ENCODE measurements at places on chromosomes 4 and X.

DNA sequence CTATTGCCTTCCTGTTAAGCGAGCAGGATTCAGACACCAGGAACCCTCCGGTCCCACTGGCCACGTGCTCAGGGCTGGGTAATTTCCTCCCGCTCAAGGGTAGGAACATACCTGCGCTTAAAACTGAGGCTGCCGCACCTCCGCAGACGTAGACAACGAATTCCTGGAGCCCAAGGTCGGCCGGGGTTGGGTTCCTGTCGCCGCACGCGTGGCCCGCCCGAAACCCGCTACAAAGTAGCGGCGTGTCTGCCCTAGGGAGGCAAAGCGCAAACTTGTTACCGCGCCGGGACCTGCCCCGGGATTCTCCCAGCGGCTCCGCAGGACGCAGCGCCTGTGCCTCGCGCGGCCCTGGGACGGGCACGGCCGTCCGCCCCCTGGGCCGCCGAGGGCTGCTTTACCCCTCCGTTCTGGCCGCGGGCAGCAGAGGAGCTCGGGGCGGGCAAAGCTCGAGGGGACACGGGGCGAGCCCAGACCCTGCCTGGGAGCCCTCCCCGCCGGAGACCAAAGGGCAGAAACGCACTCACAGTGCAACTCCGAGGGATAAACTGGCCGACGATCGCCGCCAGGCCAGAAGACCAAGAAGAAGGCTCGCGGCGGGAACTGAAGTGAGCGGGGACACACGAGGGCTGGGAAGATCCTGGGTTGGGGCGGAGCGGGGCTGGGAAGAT lies at the start of gene ERVMER34-1:
Gene ERVMER34-1 (minus strand): TSS at position 607 of the 668 bp plus-strand sequence. CDS start 5,905 bp downstream, outside the sequence.
- no peak for DNase-seq

GRCh38 chrX:132017431-132018185 lies 5.5 kb upstream of the STK26 start:
- no peak for DNase-seq

DNA sequence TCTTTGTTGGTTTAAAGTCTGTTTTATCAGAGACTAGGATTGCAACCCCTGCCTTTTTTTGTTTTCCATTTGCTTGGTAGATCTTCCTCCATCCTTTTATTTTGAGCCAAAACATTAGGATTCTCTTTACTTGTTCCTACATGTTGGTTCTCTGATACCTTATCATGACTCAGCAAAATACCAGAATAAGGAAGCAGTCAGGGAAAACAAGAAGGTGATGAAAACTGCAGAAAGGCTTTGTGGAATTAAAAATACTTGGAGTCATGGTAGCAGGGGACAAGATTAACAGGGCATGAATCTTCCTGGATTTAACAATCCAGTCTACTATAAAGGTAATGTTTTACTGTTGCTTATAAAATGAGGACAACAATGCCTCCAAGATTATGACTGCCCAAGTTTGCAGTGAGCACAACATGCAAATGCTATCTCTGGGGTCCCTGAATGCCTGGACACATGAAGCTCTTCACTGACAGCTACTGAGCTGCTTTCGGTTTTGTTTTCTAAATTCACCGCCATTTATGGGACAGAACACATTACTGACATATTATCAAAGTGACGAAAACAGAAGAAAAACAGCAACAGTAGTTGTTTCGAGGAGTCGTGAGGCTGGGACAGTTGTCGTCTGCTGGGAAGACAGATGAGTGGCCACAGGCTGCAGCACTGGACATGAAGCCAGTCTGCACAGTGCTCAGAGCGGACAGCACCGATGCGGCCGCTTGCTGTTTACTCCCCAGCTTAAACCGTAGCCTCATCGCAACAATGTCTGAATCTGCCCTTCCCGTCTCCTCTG lies 174.5 kb upstream of the DKK2 start:
- no peak for DNase-seq

DNA sequence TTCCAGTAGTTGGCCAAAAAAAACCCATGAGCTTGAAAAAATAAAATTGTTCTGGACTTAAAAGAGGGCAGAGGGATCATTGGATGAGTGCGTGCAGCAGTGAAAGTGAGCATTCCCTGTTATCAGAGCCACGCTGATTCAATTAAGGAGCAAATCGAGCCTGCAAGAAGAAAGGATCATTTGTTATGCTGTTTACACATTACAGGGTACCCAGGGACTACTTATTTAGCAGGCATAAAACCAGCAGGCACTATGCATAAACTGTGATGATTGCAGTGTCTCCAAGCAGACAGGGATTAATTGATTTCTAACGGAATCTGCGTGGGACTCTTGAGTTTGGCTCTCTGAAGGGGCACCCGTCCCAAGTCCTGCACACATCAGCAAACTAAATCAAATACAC lies 83.5 kb downstream of the SHOX start:
- DNase-seq, result no peak

GRCh38 chrX:131394384-131394783 lies 105.3 kb upstream of the IGSF1 start:
- DNase-seq, result no peak

DNA sequence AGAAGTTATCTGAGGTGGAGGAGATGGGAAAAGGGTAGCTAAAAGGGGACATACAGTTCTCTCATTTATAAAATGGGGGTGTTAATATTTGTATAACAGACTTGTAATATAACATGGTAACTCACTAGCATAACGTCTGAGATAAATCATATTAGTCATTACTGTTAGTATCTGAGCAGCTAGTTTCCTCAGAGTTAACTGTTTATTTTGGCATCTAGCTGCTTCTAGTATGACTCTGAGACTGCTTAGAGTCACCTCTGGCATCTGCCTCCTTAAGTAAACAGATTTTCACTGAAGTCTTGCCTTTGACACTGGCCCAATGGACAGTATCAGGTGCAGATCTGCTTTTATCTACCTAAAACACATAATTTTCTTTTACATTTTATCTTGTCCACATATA lies 58.1 kb downstream of the SLC30A9 start:
- DNase-seq, result no peak

GRCh38 chrX:40090050-40090804 lies 7.5 kb downstream of the BCOR start:
- DNase-seq, result no peak

DNA sequence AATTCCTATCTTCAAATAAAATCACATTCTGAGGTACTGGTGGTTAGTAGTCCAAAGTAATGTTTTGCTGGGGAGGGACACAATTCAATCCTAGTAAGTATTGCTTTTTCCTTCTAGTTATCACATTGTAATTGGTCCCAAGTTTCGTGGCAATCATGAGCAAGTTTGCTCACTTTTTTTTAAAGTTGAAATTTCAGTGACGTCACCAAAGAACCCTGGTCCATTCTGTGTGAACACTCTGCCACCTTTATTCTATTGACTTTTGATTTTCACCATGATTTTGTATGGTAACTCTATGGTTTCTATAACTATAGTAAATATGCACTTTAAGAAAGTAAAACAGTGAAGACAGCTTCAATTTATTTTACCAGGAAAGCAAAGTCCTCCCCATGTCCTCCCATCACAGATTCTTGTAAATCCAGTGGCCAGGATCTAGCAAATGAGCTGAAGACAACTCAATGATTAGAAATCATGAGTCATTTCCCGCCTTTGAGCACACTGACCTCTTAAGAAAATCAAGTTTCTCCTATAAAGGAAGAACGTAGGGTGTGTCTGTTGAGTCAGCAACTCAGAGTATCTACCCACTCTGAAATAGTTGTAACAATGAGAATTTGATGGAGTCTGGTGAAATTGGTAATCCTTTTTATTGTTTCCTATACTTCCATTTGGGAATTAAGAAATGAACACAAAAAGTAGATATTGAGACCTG lies 1306.6 kb upstream of the PABPC4L start:
- DNase-seq, result no peak

DNA sequence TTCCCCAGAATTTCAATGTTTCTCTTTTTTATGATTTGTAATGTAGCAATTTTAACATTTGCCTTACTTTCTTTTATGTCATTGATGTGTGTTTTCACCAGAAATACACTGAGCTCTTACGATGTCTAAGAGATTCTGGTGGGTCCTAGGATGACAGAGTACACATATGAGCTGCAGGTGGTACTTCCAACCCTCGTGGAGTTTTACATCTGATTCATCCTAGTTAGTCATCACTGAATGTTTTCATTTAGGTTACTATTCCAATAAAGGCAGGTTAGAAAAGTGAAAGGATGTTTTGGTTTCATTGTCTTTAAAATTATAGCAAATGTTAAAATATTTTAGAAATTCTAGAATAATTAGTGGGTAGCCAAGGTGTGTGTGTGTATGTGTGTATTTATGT lies 605.9 kb downstream of the ADGRL3 start:
- DNase-seq, result no peak

DNA sequence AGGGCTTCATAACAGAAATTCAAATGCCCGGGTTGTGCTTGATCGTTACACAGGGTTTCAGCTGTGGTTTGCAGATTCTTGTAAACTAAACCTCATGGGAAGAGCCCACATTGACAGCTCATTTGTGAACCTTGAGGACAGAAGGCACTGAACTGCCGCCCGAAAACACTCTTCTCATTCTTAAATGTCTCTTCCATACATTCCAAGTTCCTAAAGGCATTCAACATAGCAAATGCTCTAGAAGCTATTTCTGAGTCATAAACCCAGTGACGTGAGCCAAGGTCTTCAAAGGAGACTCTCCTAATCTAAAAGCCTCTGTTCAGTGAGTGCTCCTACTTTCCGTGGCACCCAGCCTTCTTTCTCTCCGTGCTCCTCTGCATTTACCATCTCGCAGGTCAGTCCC lies 737.8 kb upstream of the FRG1 start:
- no peak for DNase-seq

GRCh38 chr4:40377512-40378365 lies 42.6 kb downstream of the CHRNA9 start:
- DNase-seq, result no peak

DNA sequence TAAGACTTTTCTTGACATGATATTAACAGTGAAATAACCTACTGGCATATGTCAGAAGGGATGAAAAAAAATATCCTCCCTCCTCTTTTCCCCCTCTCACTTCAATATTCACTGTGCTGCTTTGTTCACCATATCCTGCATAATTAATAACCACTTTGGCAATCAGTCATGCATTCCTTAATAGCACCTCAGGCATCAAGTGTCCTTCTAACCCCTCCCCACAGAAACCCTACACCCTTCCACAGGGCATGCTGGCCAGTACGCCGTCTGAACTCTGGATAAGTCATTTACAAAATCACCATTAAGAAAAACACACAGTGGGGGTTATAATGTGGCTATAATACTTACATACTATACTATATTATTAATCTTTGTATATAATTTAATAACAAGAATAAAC lies 165.9 kb downstream of the PDGFC start:
- DNase-seq, result no peak

- no peak for DNase-seq
These were observed 6.7 kb downstream of the TBL1X start for GRCh38 chrX:9471571-9471985.

- DNase-seq, result no peak
These were observed 1.5 kb upstream of the SCARB2 start for GRCh38 chr4:76215077-76215476.

- DNase-seq, result no peak
These were observed 6.9 kb downstream of the SH3TC1 start for GRCh38 chr4:8205749-8206611.

DNA sequence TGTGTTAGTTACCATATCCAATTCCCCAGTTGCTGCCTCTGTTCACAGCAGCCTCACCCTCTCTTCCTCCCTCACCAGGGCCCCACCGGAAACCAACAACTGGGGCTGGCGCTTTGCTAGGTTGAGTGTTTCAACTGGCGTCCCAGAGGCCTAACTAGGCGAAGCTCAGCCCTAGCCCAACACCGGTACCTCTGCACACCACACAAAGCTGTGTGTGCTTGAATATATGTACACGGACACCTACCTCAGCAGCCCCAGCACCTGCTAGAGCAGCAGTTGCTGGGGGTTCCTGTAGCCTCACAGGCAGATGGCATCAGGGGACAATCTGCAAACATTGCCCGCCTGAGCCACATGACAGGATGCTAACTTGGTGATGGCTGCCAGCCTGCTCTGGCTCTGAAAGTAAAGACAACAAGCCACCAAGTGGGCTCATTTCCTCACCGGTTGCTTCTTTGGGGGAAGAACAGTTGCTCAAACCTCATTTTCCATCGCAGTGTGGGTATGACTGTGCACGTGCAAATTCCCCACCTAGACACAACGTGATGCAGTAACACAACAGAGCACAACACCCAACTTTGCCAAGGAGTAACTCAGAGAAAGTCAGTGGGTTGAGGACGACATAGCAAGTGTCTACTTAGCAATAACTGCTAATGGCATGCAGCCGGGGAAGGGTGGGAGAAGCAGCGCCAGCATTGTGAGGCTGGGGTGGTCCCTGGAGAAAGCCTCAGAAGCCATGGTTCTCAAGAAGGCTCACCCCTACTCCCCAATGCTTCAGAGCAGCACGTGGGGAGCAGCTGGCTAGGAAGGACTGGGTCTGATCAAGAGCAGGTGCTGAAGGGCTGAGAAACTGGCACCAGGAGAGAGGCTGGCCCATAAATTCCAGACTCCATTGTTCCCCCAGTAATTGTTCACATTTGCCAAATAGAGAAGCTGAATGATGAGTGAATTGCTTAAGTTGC lies 139.5 kb downstream of the SH3KBP1 start:
- peak; percentile 86 for DNase-seq

GRCh38 chr4:129783596-129783995 lies 687.6 kb downstream of the C4orf33 start:
- DNase-seq, result no peak

DNA sequence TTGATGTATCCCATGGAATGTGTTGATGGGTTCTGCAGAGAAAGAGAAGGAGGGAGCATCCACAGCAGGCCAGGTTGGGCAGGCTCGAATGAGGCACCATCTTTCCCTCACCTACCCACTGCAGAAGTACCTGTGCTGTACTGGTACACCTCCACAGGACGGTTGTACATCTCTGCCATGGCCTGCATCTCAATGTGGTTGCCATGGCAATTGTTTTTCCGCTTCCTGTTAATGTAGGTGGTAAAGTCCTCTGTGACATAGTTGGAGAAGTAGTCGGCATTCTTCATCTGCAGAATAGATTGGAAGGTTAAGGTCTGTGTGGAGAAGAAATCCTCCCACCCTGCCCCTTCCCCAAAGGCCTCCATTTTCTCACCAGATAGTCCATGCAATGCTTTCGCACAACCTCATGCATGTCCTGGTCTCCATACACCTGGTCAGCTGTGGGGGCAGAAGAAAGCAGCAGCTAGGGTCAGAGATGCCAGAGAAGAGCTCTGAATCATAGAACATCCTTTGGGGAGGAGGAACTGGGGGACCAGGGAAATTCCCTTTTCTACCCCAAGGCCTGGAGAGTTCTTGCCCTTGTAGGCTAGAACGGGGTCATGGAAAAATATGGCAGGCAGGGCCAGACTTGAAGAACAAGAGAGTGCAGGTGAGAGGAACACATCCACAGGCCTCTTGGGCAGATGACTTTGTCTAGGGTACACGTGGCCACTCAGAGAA lies 15.9 kb upstream of the PIM2 start:
- DNase-seq, result peak; percentile 83

GRCh38 chr4:150387981-150388380 lies 194.0 kb upstream of the MAB21L2 start:
- DNase-seq, result no peak

GRCh38 chr4:182143822-182144625 lies 99.2 kb upstream of the TENM3 start:
- no peak for DNase-seq

- DNase-seq, result peak; percentile 33
These were observed 31.1 kb downstream of the F11 start for GRCh38 chr4:186297013-186297645.

DNA sequence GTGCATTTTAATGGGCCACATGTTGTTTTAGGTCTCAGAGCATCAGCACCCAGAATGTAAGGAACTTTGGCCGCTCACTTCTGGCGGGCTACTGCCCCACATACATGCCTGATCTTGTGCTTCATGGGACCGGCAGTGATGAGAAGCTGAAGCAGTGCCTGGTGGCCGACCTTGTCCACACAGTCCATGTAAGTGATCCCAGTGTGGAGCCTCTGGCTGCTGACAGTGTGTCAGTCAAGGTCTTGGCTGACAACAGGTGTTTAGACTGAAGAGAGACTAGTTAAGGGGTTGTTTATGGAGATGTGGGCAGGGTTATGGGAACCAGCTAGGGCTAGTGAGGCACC lies 101.4 kb downstream of the FNIP2 start:
- no peak for DNase-seq
